NB4 (cell line): ENCODE measurements at places on chromosomes 13 and 19.

DNA sequence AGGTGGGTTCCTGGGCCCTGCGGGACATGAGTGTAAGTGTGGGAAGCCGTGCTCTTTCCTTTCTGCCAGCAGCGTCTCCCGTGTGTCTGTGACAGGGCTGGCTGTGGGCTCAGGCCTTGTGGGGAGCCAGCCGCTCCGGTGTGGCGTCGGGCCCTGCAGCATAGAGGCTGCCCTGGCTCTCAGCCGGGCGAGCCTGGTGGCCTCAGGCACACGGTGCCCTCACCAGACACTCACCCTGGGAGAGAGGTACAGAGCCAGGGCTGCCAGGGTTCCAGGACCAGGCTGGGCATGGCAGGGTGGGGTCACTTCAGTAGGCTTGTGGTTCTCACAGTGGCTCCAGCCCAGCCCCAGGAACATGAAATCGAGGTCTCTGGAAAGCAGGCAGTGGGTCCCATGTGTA lies 324.8 kb downstream of the TEX29 start:
- DNase-seq = no peak

DNA sequence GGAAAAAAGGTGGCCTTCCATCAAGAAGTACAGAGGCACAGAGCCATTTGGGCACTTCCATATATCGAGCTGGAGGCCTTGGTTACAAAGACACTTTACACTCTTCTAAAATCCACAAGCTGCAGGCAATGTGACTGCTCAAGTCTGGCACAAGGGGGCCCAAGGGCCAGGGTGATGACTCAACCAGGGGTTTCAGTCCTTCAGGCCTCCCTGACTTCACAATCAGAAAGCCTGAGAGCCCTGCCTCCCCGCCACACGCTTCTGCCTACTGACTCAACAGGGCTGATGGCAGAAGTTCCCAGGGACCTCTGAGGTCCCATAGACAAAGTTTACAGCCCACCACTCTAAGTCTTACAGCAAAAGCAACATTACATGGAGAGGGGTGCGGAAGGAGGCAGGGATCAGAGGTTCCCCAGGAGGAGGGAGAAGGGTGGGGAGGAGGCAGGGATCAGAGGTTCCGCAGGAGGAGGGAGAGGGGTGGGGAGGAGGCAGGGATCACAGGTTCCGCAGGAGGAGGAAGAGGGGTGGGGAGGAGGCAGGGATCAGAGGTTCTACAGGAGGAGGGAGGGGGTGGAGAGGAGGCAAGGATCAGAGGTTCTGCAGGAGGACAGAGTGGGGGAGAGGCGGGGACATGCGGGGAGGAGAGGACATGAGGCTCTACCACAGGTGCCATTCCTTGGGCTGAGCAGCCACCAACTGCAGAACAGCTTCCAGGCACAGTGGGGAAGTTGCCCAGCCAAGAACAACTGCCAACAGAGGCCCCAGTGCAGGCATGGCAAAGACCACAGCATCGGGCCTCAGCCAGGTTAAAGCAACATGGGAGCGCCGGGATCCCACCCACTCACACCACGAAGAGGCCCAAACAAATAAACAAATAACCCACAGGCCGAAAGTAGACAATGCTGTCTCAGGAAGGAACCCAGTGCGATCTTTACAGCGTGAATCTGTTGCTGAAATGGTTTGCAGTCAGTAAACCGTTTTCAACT lies 52.0 kb downstream of the SLC7A1 start:
- peak; percentile 89 for DNase-seq

DNA sequence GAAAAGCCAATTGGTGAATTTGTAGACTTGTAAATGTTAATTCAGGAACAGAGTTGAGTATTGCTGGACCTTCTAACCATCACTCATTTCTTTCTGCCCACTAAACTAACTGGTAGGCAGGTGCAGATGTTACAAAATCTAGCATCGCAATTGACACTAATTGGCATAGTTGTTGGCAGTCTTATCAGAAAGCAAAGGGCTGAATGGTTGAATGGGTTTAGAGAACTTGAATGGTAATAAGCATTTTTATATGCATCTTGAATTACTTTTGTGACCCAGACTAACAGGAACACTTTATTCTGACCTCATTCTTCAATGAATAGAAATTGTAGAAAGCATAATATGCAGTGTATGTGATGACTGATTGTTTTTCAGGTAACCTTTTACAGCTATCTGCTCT lies 189.1 kb downstream of the GGACT start:
- no peak for DNase-seq

GRCh38 chr19:13299838-13300237 lies 149.6 kb downstream of the IER2 start:
- DNase-seq = no peak

DNA sequence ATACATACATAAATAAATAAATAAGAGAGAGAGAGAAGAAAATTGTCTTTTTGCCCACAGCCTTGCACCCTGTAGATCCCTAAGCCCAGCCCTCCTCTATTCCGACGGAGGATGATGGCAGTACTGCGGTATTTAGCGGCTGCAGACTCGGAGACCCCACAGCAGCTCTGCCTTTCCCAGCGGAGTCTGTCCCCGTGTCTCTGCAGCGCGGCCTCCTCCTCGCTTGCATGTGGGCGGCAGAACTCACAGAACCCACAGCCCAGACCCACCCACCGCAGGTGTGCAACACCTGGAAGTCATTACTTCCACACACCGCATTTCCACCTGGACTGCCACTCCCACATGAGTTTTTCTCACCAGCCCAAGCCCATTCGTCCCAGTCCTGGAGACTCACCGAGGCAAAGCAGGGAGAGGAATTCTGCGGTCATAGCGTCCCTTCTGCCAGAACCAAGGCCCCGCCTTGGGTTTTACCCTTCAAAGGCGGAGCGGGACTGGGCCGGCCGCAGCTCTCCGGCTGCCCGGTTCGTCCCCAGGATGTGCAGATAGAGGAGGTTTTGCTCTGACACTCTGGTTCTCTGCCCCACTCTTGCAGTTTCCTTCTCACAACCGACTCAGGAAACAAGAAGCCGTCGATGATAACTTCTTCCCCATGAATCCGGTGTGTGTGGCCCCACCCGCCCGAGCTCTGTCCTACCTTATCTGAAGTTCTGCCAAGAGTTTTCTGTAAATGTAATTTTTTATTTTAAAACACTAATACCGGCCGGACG lies at the start of gene VSTM1:
TSS of gene VSTM1 (minus strand) at position 548 of the 767 bp plus-strand sequence. CDS start at position 428, 120 bp downstream.
- DNase-seq = no peak

- DNase-seq = no peak
Observed at GRCh38 chr13:50529154-50529882, 314.2 kb downstream of the DLEU7 start.

GRCh38 chr19:32573492-32573794 lies 7.5 kb upstream of the PDCD5 start:
- no peak for DNase-seq

DNA sequence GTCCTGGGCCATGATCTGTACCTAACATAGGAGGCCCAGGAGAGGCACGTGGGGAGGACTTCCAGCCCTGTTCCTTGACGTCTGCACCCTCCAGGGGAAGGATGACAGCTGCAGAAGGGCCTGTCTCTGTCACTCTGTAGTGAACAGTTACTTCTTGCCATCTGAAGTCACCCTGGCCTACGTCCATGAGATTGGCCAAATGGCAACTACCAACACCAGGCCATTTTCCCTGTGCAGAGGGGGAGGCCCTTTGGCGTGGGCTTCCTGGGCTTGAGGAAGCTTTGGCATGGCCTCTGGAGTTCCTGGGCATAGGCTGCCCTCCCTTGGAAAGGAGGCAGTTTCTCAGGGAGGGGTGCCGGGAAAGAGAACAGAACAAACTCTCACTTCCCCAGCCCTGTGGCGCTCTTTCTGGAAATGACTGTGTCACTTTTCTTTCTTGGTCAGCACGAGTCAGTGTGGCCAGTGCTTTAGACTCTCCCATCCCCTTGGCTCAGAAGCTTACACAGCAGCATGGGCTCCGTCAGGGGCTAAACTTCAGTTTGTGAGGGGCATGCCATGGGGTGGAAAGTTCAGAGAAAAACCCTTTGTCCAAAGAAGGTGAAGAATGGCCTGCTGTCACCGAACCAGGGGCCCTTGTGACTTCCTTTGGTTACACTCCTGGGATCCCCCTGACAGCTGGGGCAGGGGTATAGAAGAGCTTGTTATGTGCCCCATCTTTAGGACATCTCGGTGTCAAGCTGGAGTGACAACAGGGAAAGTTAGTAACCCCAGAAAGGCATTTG lies 5.3 kb downstream of the CARM1 start:
- no peak for DNase-seq

GRCh38 chr13:44165221-44165888 lies 208.3 kb upstream of the SERP2 start:
- DNase-seq = no peak

DNA sequence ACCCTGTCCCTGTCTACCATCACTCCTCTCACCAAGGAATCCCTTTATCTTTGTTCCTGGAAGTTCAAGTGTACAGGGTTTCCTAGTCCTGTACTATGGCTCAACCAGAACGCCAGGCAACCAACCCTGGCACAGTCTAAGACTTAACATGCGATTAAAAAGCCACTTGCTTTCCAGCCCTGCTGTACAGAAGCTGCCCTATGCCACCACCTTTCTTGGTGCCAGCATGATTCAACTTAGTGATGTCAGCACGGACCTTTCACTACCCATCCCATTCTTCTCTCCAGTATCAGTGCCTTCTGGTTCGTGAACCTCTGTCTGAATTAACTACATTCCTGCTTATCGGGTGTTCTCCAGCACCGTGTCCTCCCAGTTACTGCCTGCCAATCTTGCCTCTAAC lies 151.1 kb downstream of the KLF12 start:
- DNase-seq = no peak
